Mesothelial cell of epicardium (in vitro differentiated cells): ENCODE measurements at places on chromosomes 2 and 18. TPM values are rescaled to one million over a fixed set of nuclear protein-coding genes. Genes with fewer than 3 reads are reported as not detected.

DNA sequence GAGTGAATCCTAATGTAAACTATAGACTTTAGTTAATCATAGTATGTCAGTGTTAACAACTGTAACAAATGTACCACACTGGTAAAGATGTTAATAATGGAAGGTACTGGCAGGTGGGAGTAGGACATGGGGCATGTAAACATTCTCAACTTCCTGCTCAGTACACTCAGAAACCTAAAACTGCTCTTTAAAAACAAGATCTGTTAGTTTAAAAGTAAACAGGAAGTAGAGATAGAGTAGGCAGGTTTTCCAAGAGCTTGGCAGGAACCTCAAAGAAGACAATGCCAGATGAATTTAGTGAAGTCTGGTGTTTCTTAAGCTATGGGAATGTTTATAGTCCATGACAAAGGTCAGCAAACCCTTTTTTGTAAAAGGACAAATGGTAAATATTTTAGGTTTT lies 46.6 kb downstream of the CCDC138 start:
- no peaks in the 10 kb centered on the region for H3K4me1 ChIP-seq
- no peak overlapping the region for H3K27ac ChIP-seq
- peaks cover 43% of the 10 kb centered on the region for H3K36me3 ChIP-seq
- no peaks in the 10 kb centered on the region for H3K27me3 ChIP-seq
- no peak for DNase-seq
- no peak overlapping the region for H3K4me3 ChIP-seq

- H3K4me3 ChIP-seq = no peak overlapping the region
- H3K27me3 ChIP-seq = no peaks in the 10 kb centered on the region
- no peaks in the 10 kb centered on the region for H3K4me1 ChIP-seq
- no peak overlapping the region for H3K27ac ChIP-seq
- H3K36me3 ChIP-seq = no peaks in the 10 kb centered on the region
These were observed 9.3 kb upstream of the THADA start for GRCh38 chr2:43605079-43605655.

DNA sequence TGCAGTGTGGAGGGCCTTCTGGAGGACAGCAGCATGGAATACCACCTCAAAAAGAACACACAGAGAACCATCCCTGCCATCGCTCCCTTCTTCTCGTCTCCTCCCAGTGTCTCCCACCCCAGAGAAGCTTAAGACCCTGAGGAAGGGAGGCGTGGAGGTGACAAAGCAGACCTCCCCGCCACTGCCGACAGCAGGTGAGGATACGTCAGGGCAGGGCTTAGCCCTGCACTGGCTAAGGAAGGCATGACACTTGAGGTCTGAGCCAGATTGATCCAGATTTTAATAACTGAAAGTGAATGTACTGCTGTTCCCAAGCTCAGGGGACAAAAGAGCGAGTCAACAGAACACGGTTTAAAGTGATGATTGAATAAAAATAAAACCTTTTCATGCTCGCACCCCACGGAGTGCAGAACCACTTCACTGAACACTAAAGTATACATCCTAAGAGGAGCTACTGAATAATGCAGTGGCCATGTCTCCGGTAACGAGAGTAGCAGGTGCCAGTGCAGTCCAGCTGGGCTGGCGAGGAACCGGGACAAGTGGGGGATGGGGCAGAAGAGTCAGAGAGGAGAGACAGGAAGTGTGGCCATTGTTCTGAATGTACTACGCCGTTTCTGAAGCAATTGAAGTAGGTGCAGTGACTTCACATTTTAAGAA lies 391.0 kb downstream of the CDH2 start:
- H3K27ac ChIP-seq = no peak overlapping the region
- H3K4me3 ChIP-seq = no peak overlapping the region
- DNase-seq = no peak
- no peaks in the 10 kb centered on the region for H3K36me3 ChIP-seq
- H3K27me3 ChIP-seq = no peaks in the 10 kb centered on the region
- H3K4me1 ChIP-seq = peaks cover 6% of the 10 kb centered on the region

DNA sequence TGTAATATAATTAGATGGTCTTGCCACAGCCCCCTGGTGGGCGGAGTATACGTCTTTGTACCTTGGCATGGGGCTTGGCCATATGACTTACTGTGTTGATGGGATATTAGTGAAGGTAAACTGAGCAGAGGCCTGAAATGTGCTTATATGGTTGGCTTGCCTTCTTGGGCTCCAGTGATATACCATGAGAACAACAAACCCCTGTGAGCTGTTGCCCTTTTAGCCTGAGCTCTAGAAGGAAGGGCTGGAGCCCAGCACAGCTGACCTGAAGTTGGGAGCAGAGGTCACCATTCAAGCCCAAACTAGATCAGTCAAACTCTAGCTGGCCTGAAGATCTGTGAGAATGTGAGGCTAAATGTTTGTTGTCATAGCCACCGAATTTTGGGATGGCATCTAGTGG lies 75.2 kb upstream of the CD302 start:
- H3K36me3 ChIP-seq = no peaks in the 10 kb centered on the region
- no peak overlapping the region for H3K4me3 ChIP-seq
- no peak for DNase-seq
- no peaks in the 10 kb centered on the region for H3K4me1 ChIP-seq
- H3K27me3 ChIP-seq = peaks cover 4% of the 10 kb centered on the region

DNA sequence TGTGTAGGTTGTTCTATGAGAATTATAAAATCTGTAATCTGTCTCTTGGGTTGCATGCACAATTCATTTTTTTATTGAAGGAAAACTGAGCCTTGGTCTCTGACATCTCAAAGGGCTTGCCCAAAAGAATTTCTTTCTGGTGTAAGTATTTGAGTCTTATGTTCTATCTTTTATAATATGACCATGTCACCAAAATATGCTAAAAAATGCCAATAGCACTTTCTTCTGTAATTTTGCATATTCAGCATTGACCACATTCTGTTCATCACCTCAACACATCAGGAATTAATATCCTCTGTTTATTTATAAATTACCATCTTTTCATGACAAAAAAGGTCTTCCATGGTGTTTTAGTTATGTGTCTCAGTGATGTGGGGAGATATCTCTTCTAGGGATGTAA lies 268.7 kb upstream of the TCF4 start:
- no peaks in the 10 kb centered on the region for H3K27me3 ChIP-seq
- no peak for DNase-seq
- no peaks in the 10 kb centered on the region for H3K36me3 ChIP-seq
- H3K4me3 ChIP-seq = no peak overlapping the region
- peaks cover 57% of the 10 kb centered on the region for H3K4me1 ChIP-seq

GRCh38 chr2:233461481-233461891 lies 105.1 kb downstream of the USP40 start:
- no peaks in the 10 kb centered on the region for H3K27me3 ChIP-seq
- no peak overlapping the region for H3K27ac ChIP-seq
- no peak for DNase-seq
- H3K4me3 ChIP-seq = no peak overlapping the region
- H3K4me1 ChIP-seq = no peaks in the 10 kb centered on the region

CD207 gene
- not detected in 3 replicates for total RNA-seq

TUBA3E gene
- total RNA-seq = not detected in 3 replicates

DNA sequence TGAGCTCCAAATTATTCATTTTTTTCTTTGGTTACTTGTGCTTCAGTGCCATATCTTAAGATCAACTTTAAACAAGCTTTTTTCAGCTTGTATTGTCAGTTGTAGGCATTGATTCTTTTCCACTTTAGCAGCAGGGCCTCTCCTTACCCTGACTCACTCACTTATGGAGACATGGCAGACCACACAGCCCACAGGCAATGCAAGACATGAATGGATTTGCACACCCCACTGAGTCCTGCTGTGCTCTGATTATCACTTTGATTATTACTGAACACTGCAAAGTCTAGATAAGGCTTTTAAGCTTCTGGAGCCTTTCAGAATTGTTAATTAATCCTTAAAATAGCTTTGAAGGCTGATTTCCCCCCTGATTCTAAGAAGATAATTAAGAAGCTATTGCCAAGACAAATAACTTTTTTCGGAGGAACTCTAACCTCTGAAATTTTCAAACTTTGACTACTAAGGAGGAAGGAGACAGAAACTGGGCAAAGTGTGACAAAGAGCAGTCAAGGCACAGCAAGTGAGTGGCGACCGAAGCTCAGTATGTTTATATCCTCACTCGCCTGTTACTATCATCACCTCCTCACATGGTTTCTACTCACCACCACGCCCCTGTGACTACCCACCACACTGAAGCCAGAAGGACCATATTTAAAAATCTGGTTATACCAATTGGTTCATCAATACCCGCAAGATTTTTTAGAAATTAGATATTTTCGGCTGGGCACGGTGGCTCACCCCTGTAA lies 43.3 kb downstream of the CACNB4 start:
- H3K27ac ChIP-seq = no peak overlapping the region
- H3K27me3 ChIP-seq = no peaks in the 10 kb centered on the region
- DNase-seq = no peak
- H3K36me3 ChIP-seq = peaks cover 2% of the 10 kb centered on the region
- no peak overlapping the region for H3K4me3 ChIP-seq
- H3K4me1 ChIP-seq = no peaks in the 10 kb centered on the region

GRCh38 chr18:28476302-28476701 lies 299.4 kb upstream of the CDH2 start:
- DNase-seq = no peak
- H3K4me1 ChIP-seq = peaks cover 6% of the 10 kb centered on the region
- H3K27me3 ChIP-seq = no peaks in the 10 kb centered on the region
- peaks cover 5% of the 10 kb centered on the region for H3K36me3 ChIP-seq

- H3K27ac ChIP-seq = no peak overlapping the region
- H3K27me3 ChIP-seq = no peaks in the 10 kb centered on the region
- no peaks in the 10 kb centered on the region for H3K36me3 ChIP-seq
These were observed 527.2 kb downstream of the IRS1 start for GRCh38 chr2:226272435-226272834.

SERPINB3 gene
- not detected in 3 replicates for total RNA-seq

DNA sequence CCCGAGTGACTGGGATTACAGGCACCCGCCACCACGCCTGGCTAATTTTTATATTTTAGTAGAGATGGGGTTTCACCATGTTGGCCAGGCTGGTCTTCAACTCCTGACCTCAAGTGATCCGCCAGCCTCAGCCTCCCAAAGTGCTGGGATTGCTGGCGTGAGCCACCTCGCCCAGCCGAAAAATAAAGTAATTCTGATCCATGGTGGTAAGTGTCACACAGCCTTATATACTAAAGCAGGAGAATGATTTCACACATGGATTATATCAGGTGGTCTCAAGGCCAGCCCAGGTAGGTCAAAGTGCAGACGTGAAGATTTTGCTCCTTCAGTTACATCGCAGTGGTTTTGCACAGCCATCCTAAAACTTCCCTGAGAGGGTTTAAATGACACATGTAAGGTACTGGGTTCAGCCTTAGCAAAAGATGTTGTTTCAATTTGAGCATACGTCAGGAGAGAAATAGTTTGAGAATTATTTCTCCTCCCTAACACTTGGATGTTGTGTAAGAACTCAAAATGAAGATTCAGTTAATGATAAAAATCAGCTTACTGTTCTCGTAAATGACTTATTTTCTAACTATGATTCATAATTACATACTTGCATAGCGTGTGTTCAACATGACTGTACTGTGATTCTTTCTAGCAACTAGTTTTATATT lies 93.0 kb upstream of the SLC39A10 start:
- DNase-seq = no peak
- H3K36me3 ChIP-seq = no peaks in the 10 kb centered on the region
- H3K27ac ChIP-seq = no peak overlapping the region
- no peak overlapping the region for H3K4me3 ChIP-seq
- H3K27me3 ChIP-seq = no peaks in the 10 kb centered on the region
- peaks cover 20% of the 10 kb centered on the region for H3K4me1 ChIP-seq

GRCh38 chr2:42658306-42658705 lies 89.9 kb downstream of the MTA3 start:
- DNase-seq = no peak
- no peaks in the 10 kb centered on the region for H3K27me3 ChIP-seq
- H3K4me3 ChIP-seq = no peak overlapping the region
- peaks cover 5% of the 10 kb centered on the region for H3K4me1 ChIP-seq
- H3K36me3 ChIP-seq = peaks cover 25% of the 10 kb centered on the region

DNA sequence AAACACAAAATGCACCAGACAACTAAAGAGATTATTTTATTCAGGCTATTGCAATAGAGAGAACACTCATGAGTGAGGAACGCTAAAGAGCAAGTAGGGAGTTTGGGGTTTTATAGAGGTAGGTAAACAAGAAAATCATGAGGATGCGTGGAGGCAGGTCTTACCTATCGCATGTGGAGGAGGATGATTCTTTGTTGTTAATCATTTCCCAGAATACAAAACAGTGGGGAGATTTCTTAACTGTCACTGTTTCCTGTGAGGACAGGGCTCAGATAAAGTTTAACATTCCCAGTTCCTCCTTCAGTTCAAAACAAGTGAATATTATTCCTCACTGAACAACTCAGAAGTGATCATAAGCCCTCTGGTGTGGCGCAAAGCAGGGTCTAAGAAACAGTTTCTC lies 156.1 kb upstream of the MGAT5 start:
- no peak overlapping the region for H3K4me3 ChIP-seq
- H3K27me3 ChIP-seq = peaks cover 21% of the 10 kb centered on the region
- no peak overlapping the region for H3K27ac ChIP-seq
- no peaks in the 10 kb centered on the region for H3K4me1 ChIP-seq
- H3K36me3 ChIP-seq = no peaks in the 10 kb centered on the region

PTGR3 gene
- 47.0 to 52.6 TPM (median 52.1 TPM) in 3 replicates for total RNA-seq

GRCh38 chr2:198795419-198795818 lies 662.3 kb downstream of the SATB2 start:
- DNase-seq = no peak
- no peak overlapping the region for H3K27ac ChIP-seq
- H3K27me3 ChIP-seq = peaks cover 2% of the 10 kb centered on the region
- no peaks in the 10 kb centered on the region for H3K36me3 ChIP-seq
- H3K4me3 ChIP-seq = no peak overlapping the region
